ENCODE measurements at places on chromosomes 4 and X.
A peak's percentile ranks its signal among the peaks of the same experiment; 100 is the strongest.

DNA sequence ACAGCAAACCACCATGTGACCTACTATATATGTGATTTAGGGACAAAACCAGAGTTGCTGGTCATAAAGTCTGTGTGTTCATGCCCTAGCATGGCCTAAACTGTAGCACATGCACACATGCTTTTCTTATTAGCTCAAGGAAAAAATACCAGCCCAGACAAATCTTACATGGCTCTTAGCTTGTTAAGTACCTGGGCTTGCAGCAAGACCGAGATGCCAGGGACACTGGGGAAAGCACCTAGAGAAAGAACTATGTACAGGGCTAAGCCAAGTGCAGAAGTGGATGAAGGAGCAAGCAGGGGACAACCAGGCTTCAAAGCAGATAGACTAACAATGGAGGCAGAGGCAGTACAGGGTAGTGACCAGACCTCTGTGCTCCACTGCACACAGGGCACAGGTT lies 3.4 kb upstream of the GABRE start:
- no peak for DNase-seq

GRCh38 chr4:142840516-142841123 lies 5.5 kb downstream of the INPP4B start:
- DNase-seq: peak; percentile 55

GRCh38 chrX:47047989-47048388 lies 30.3 kb upstream of the RGN start:
- no peak for DNase-seq

- DNase-seq: no peak
Measured at GRCh38 chr4:159341522-159341921, 238.6 kb downstream of the RAPGEF2 start.

GRCh38 chr4:182495645-182496385 lies 252.6 kb downstream of the TENM3 start:
- DNase-seq: no peak

DNA sequence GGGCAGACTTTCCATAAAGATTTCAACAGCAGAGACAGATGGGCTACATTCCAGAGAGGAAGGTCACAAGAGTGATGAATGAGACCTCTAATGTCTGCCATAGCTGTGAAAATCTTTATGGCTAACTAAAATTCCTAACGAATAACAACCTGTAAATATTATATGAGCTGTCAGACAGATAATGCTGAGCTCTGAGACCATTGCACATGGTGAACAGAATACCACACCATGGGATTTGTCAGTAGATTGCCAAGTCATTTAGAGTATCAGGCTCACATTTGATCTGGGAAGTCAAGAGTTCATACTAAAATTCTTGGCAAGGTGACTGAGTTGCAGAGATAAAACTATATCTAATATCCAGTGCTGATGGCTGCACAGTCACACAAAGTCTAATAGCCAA lies 259.2 kb upstream of the FTHL17 start:
- DNase-seq: no peak

GRCh38 chr4:2306773-2307410 lies 45.0 kb upstream of the MXD4 start:
- DNase-seq: no peak

DNA sequence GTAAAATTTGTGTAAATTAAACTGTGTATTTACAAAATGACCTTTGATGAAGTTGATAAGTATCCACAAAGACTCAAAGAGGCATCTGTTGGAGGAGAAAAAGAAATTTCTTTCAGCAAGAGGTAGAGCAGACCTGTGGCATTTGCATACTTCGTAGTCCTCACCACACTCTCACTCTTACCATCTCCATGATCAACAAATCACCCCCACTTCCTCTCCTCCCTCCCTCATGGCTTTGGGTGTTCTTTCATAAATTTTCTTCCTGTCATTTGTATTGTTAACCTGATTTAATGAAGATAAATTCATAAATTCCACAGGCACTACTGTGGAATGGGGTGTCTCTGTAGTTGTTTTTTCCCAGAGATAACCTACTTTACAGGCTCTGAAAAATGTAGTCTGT lies 366.5 kb downstream of the ZNF674 start:
- no peak for DNase-seq

- DNase-seq: peak; percentile 93
Measured at GRCh38 chr4:139030614-139031235, 15.1 kb downstream of the NOCT start.

DNA sequence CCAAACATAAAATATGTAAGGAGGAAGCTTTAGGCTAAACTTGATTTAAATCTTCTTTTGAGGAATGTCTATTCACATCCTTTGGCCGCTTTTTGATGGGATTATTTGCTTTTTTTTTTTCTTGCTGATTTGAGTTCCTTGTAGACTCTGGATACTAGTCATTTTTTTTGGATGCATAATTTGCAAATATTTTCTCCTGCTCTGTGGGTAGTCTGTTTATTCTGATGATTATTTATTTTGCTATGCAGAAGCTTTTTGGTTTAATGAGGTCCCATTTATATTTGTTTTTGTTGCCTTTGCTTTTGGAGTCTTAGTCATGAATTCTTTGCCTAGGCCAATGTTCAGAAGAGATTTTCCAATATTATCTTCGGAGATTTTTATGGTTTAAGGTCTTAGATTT lies 144.9 kb downstream of the MAGEC2 start:
- DNase-seq: no peak

GRCh38 chr4:12165616-12166015 lies 736.9 kb upstream of the HS3ST1 start:
- DNase-seq: no peak

- DNase-seq: peak; percentile 29
Measured at GRCh38 chrX:152632445-152633097, 5.1 kb upstream of the GABRQ start.

GRCh38 chrX:20965270-20966044 lies 408.8 kb upstream of the CNKSR2 start:
- no peak for DNase-seq
